Femur (tissue), 1 donor: ENCODE measurements at places on chromosomes 13 and 19.

GRCh38 chr19:56949626-56950025 lies 109.1 kb upstream of the PEG3 start:
- DNase-seq: no peak

DNA sequence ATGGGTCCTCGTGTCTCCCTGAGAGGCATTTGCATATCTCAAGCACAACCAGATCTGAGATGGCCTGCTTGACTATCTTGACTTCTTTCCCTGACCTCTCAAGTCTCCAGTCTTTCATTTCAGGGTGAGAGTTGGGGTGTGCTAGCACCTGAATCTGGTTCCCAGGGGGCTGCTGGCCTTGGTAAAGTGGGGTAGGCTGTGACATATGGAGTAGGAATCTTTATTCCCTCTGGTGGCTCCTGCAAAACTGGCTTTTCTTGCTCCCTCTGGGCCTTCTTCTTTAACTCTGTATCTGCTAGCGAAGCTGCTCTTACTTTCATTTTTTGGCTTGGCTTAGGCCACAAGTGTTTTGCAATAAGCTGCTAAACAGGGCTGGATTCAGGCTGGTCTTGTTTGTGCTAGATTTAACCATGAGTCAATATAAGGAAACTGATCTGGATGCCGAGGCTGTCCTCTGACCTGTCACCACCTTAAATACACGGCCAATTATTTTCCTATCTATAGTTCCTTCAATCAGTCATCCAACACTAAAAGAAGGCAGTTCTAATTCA lies 42.3 kb downstream of the ZNF493 start:
- DNase-seq: no peak

GRCh38 chr13:36839981-36840380 lies 21.0 kb downstream of the RFXAP start:
- DNase-seq: no peak

DNA sequence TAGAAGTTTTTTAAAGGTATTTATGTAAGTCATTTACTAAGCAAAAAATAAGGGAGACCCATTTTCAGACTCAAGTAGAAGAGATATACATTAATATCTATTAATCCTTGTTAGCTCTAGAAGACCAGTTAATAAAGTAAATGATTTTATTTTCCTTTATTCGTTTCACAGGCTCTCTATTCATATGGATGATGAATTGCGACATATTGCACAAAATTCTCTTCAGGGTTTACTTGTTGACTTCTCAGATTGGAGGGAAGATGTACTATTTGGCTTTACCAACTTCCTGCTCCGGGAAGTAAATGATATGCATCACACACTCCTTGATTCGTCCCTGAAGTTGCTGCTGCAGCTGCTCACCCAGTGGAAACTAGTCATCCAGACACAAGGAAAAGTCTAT lies 139.3 kb downstream of the FRY start:
- no peak for DNase-seq

GRCh38 chr19:9139609-9140158 lies 513 bp upstream of the ZNF317 start:
- DNase-seq: no peak

DNA sequence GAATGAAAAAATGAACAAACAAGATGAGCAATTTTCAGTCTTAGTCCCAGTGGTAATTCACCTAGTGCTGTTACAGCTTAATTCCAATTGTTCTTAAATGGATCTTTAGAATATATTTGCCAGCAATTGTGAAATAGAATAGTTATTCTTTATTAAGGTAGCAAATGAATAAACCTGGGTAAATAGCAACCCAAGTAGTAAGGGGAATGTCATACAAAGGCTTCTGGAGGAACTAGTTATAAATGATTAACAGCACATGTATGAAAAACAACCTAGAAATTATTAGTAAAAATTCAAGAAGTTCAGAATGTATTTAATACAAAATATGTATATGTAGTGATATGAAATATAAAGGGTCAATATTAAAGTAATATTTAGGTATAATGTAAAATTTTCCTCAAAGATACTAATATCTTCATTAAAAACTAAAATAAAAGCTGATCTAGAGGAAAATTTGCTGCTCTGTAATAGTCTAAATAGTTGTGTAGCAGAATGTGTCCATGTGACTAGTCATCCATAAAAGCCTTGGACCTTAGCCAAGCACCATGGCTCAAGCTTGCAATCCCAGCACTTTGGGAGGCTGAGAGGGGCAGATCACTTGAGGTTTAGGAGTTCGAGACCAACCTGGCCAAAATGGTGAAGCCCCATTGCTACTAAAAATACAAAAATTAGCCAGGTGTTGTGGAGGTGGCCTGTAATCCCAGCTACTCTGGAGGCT lies 535.9 kb upstream of the ATXN8OS start:
- DNase-seq: no peak

DNA sequence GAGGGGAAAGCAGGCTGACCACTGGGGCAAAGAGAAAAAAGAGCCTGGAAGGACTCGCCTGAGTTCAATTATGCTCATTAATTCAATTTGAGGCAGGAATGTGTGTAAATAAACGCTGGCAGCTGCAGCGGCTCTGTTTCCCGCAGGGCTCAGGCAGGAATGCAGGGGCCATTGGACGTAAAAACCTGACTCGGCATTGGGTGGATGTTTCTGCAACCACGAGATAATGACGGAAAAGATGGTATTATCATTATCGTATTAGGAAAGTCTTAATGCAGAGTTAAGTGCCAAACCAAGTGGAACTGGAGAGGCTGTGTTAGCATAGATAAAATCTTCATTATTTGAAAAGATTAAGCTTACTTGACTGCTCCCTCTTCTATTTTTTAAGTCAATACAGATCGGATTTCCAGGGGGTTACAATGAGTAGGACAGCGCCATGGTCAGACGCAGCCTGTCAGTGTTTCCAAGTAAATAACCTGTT lies 169.8 kb downstream of the SHISA2 start:
- DNase-seq: peak; percentile 40

DNA sequence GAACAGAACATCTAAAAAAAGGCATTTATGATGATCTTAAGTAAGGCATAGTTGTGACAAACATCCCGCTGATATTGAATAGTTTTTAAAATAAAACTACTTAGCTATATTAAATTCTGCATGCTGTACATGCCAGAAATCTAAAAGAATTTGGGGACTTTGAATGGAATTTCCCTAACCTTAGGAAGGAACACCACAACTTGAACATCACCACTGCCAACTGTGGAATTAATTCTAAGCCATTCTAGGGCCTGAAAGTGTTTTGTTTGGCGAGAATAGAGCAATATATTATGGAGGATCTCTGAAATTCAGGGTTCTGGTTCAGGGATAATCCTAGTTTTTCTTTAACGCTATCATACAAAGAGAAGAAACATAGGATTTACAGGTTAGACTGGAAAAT lies 17.8 kb upstream of the LATS2 start:
- DNase-seq: no peak

DNA sequence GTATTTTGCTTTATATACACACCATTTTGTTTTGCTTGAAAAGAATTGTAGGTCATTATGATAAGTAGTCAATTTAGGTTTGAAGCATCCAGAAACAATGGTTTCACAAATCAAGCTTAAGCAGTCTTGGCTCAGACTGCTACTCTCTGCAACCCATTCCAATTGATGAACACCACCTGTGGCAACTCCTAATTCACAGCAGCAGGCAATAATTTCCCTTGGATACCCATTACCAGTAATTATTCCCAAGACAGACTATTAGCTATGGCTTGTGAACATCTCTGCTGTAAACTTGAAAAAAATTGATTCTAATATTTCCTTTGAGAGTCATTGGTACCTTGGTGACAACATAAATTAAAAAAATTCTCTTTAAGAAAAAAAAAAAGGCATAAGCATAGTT lies 299.3 kb upstream of the SLITRK6 start:
- DNase-seq: no peak

- no peak for DNase-seq
These were observed at the start of gene MYPOP for GRCh38 chr19:45901912-45902650. MYPOP (minus strand) TSS chr19:45902613; CDS start chr19:45901773, 840 bp downstream.

GRCh38 chr19:13995878-13996765 lies 10.0 kb downstream of the RFX1 start:
- DNase-seq: no peak

DNA sequence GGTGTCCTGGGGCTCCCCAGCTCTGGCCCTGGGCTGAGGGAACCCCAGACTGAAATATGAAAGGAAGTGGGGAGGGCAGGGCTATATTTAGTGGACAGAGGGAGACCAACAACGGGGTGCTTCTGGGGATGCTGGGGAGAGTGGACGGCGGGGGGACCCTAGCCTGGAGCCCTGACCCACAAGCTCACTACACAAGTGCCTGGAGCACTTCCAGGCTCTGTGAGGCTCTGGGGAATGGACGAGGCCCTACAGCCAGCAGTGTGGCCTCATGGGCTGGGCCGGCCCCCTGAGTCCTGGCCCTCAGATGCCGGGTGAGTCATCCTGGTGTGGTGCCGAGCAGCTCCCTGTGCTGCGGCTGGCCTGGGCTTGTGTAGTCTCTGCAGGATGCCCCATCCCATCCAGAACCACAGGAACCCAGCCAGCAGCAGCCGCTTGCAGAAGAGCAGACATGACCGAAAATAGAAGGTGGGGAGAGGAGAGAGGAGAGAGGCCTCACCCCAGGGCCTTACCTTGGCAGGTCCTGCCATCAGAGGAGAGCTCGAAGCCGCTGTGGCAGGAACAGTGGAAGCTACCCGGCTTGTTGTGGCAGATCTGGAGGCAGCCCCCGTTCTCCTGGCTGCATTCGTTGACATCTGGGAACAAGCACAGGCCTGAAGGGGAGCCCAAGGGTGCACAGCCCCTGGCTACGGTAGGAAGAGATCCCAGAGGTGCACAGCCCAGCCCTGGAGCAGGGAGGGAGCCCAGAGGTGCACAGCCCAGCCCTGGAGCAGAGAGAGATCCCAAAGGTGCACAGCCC lies 26.1 kb downstream of the GAS6 start:
- DNase-seq: peak; percentile 90

DNA sequence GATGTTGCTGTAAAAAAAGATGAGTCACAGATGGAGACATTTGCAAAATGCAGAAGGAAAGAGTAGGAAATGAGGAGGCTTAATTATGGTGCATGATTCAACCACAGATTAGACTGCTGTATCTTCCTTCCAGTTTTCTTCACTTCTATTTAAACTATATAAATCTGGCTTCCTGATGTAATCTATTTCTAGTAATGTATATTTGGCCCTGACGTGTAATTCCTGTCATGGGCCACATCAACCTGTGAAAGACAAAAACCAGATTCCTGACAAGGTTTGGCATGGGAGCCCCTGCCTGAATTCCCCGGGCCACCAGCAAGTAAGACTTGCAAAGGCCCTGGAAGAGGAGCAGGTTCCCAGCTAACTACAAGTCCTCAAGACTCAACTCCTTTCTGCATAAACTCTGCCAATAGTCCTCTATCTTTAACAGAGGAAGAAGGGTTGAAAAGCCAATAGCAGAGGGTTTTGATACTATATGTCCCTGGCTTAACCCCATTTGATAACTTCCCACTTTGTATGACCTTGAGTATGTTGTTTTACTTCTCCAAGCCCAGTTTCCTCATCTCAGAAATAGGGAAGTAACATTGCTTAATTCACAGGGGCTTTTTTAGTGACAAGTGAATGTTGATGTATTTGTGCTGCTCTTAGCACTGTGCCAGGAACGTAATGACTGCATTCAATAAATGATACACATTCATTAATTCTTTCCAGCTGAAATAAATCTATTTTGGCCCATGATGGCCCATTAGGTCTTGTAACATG lies 172.7 kb downstream of the SPRY2 start:
- no peak for DNase-seq

DNA sequence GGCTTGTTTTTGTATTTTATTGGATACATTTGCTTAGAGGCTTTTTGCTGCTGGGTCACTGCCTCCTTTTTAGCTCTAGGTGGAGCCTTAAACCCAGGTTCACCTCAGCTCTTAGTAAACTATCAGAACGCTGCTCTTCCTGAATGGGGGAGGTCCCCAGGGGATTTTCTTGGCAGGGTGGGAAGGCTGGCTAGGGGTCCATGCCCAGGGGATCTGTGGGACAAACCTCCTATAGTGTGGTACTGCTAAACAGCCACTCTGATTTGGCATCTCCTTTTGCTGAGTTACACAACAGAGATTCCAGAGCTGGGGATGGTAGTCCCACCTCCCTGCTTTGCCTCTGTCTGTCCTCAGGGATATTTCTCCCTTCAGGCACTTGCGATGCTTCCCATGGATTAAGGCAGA lies 204.9 kb downstream of the ZIC5 start:
- no peak for DNase-seq

- no peak for DNase-seq
These were observed 28.2 kb downstream of the RASL11A start for GRCh38 chr13:27298849-27299248.

GRCh38 chr13:40553356-40553755 lies 113.1 kb downstream of the FOXO1 start:
- no peak for DNase-seq
